ENCODE measurements at places on chromosomes 12 and 14.

DNA sequence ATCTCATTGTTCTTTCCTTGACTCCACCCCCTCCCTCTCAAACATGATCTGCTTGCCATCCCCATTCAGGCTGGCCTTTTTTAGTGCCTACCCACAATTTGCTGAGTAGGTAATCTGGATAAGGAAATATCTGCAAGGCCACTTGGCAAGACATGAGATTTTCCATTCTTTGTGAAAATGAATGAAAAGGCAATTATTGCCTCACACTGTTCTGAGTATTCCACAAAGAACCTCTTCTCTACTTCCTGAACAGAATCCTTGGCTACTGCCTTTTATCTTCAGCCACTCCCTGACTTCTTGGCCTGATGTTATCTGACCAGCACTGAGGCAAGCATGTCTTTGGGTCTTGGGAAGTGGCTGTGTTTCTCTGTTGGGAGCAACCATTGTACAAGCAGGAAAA is 263.2 kb upstream of the ATP2B1 start:
- DNase-seq: no peak

DNA sequence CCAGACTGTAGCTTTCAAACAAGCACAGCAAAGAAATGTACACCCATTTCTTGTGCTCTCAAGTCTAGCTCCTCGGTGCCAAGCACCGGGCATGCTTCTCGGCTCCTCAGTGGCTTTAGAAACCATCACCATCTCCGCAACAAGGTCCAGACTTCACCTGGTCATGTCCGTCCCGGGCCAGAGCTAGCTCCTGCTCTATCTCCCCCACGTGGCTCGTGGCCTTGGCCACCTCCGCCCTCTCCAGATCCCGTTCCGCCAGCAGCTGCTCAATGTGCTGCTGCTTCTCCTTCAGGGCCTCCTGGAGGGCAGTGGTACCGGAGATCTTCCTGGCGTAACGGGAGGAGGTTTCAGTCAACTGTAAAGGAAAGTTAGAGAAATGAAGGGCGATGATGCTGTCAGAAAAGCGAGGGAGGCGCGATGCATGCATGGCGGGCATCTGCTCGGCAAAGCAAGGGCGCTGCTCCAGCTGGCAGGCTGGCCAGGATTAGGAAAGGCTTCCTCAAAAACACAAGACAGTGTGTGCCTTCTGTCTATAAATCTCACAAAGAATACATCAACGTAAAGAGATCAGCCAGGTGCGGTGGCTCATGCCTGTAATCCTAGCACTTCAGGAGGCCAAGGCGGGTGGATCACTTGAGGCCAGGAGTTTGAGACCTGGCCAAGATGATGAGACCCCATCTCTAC is 67.4 kb downstream of the CLIP1 start:
- DNase-seq: no peak

DNA sequence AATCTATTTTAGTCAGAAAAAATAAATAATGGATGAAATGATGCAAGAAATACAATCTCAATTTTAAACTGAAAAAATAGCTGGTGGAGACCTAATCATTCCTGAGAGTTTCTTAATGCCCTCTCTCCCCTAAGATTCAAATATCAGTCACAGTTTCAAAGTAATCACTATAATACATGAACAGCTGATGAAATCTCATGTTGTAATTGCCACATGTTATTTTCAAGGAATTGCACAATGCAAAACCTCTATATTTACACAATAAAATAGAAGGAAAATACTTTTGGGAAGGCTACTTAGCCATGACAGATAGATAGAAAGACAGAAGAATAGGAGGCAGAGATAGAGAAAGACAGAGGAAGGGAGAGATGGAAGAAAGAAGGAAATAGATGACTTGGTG is 18.2 kb downstream of the IFNG-AS1 start:
- no peak for DNase-seq

DNA sequence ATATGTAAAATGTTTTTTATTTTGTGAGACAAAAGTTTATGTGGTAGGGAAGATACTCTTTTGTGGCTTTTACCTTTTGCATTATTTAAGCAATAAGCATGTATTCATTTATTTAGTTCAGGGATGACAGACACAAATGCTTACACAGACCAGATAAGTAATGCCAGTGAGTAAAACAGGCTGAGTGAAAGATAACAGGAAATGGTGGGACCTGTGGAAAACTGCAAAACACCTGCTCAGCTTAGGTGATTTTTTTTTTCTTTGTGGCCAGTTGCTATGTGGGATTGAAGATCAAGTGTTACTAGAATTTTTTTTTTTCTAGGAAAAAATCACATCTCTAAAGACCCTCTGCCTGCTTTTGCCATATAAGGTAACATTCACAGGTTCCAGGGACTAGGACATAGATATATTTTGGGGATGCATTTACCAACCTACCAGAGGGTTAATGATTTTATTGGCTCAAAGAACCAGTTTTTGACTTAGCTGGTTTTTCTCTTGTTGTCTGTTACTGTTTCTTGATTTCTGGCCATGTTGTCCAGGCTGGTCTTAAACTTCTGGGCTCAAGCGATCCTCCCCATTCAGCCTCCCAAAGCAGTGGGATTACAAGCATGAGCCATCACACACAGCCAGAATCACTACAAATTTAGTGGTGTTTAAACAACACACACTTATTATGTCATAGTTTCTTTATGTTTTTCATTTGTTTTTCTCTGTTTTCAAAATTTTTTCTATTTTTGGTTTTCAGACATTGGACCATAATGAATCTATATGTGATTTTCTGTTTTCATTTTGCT is 9.8 kb downstream of the PSMA6 start:
- no peak for DNase-seq

- no peak for DNase-seq
Measured at GRCh38 chr14:51546603-51547258, 105.0 kb upstream of the FRMD6 start.

DNA sequence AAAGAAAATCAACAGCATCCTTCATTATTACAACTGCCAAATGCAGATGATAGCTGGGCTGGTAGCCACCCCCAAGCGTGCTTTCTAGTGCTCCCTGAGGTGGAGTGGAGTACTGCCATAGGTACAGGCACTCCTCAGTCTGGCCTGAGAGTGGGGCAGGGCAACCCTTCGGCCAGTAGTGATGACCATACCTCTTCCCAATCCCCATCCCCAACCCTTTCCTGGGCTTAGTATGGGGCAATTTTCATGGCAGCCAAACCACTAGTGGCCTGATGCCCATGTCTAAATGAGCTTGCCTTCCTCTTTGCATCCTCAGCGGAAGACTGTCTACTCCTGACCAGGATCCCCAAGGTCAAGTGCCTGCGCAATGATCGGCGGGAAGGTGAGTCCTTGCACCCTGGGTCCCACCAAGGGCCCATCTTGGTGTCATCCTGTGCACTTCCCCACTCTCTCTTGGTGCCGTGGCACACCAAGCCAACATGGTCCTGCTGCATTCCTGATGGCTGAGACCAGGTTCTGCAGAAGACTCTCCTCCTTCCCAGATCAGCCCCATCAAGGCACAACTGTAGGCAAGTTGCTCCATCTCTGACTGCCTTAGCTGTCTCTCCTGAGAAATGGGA is 65.8 kb downstream of the GALNT16 start:
- no peak for DNase-seq

DNA sequence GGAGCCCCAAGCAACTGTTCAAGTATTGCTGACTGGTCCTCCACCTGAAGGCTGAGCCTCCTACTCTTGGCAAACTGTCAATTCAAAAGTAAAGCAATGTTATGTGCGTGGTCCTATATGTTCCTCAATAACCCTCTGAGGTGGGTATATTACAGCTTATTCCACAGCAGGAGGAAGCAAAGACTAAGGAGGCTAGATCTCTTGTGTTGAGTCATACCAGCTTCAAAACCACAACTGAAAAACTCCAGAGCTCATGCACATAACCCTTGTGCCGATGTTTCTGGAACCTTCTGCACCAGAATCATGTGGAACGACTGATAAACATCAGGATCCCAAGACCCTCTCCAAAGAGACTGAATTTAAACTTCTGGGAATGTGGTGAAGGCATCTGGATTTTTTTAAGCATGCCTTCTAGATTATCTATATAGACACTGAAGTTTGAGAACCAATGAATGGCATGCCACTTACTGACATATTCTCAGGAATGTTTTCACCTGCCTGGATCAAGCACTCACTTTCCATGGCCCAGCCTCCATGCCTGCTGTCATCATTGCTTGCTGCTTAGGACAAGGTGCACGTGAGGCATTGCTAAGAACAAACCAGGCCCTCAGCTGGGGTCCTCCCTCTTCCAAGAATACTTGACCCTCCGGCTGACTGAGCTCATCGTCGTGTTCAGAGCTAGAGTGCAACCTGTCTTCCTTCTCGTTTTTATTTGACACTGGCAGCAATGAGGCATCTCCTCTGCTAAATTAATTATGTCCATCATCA is 194.7 kb downstream of the BCL11B start:
- no peak for DNase-seq

DNA sequence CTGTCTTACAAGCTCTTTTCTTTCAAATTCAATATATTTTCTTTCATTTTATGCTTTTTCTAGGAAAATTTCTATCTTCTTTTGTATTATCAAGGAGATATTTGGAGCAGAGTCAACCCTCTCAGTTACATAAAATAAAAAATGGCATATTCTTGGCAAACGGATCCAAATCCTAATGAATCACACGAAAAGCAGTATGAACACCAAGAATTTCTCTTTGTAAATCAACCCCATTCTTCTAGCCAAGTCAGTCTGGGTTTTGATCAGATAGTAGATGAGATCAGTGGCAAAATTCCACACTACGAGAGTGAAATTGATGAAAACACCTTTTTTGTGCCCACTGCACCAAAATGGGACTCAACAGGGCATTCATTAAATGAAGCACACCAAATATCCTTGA is 20.6 kb downstream of the PIK3C2G start:
- DNase-seq: no peak

GRCh38 chr14:53016491-53016890 is 65.6 kb upstream of the FERMT2 start:
- no peak for DNase-seq

DNA sequence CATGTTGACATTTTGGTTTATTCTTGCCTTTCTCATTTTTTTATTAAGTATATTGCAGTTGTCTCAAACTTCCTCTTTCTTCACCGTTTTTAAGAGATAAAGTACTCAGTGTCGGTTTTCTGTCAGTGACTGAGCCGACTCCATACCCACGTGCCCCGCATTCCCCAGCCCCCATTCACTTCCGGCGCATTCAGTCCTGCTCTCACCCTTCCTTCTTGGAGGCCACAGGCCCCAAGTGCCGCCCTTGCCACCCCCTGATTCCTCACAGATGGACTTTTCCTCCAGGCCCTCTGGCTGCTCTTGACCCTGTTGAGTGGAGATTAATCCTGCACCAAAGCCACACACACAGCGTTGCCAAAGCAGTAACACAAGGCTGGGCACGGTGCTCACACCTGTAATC is 19.1 kb upstream of the DNAH10 start:
- no peak for DNase-seq

DNA sequence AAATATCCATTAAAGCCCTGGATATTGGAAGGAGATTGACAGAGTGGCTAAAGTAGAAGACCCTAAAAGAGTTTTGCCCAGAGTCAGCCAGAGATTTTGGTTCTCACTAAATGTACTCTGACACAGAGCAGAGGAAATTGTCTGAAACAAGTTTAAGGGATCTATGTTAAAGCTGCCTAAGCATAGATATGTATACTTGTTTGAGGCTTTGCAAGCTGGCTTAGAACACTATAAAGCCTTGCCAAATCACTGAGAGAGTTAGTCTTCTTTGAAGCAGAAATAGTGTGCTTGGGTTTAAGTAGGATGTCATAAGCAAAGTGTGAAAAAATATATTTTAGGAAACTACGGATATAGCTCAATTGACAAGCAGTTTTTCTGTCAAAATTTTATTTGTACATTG is 653.5 kb downstream of the FSCB start:
- no peak for DNase-seq

GRCh38 chr12:82952946-82953345 is 266.2 kb downstream of the TMTC2 start:
- no peak for DNase-seq
